Activated T-cell treated with anti-CD3 and anti-CD28 coated beads for 4 hours (primary cell): ENCODE measurements at places on chromosomes 5 and 9.

DNA sequence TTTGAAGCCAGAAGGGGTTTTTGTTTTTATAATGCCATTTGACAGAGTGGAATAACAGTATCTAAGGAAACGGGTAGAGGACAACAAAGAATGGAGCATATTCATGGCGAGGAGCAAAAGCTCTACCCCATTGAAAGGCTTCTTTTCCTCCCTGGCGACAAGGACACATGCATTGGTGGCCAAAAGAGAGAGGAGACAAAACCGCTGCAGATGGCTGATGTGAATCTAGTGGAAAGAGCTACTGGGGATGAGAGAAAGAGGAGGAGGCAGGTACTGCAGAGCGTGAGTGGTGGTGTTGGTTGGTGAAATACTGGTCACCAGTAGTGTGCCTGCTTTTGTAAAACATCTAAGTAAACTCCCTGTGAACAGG is 491 bp downstream of the APC start:
- no peak for DNase-seq

DNA sequence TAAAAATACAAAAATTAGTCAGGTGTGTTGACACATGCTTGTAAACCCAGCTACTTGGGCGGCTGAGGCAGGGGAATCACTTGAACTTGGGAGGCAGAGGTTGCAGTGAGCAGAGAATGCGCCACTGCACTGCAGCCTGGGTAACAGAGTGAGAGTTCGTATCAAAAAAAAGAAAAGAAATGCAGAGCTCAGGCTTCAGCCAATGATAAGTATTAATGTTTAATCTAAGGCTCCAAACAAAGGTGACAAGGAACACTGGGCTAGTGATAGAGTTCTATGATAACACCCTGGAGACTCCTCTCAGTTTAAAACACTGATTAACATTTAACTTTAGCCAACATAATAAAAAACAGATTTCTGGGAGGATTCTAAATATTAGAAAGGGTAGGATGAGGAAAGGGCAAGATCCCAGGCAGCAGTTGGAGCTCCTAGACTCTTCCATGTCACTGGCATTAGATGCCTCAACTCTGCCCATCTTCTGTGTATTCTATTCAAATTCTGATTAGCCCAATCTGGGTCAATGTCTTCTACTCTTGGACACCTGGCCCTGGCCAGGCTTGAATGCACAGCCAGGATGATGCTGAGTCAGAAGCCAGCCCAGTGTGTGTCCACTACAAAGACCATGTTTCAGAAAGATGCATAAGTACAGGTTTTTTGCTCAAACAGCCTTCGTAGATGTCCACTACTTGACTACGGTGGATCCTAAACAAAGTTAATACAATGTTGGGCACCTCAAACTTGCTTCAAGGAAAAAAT is 91.0 kb upstream of the FAM169A start:
- no peak for DNase-seq

GRCh38 chr5:38455796-38456330 is 100.6 kb downstream of the LIFR start:
- DNase-seq = no peak

- no peak for DNase-seq
Observed at GRCh38 chr9:34289159-34289558, 39.9 kb downstream of the KIF24 start.

GRCh38 chr5:160616712-160617497 is 195.2 kb downstream of the PTTG1 start:
- no peak for DNase-seq

GRCh38 chr9:967436-967835 is 9.0 kb upstream of the DMRT3 start:
- DNase-seq = no peak

DNA sequence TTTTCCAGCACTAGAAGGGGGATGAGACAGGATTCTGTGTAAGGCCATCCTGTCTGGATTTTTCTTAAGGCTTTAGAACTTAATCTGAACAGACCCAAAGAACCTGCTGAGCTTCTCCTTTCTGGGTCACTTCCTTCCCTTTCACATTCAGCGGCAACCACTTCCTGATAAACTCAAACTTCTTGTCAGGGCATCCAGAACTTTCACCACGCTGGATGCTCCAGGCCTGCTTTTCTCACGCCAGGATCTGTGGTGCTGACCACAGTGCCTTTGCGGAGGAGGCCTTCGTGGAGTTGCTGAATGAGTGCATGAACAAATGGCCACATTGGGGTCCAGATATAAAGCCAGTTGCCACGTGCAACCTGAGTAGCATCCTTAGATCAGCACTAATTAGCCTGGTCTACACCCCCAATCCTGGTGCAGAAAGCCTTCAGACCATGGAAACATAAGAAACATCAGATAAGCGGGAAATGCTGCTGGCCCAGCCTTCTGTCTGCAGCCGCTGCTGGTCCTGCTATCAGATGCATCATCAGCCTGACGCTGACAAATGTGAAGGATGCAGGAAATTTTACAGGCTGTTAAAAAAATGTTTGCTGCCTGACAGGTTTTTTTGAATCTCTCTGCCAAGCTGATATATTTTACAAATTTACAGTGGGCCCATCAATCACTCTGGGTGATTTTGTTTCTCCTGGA is 75.3 kb upstream of the BARHL1 start:
- no peak for DNase-seq

- no peak for DNase-seq
Observed at GRCh38 chr5:51380603-51381207, 2.5 kb upstream of the ISL1 start.

DNA sequence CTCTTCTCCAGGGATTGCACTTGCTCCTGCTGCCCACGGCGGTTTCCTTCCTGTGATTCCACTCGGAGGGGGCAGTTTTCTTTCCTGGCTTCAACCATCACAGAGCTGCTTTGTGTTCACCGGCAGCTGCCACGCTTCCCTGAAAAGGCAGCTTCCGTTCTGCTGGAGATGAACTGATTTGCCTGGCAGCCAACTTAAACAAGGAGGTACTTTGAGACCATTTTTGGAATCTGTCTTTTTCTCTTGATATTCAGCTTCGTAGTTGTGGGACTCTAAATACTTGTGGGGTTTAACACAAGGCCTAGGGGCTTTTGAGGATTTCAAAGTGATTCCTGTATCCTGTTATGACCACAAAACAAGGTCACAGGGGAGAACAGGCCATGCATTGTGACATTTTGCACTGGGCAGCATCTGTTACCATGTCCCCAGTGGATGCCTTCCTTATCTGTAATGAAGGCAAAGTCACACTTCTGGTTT is 192.0 kb downstream of the MTRR start:
- DNase-seq = no peak

DNA sequence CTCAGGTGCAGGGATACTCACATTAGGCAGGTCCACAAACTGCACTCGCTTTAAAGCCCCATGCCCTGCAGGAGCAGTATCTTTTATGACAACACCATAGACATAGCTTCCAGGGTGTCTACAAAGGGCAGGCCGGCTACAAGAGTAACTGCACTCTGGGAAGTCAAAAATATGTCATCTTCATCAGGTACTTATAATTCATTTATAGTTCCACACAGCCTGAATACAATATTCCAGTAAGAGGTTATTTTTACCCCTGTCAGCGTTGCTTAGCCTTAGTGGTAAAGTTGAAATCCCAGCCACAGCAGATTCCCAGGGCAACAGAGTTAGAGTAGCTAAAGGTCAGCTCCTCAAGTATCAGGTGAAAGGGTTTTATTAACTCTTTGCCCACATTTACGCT is 82.3 kb upstream of the ITGA2 start:
- no peak for DNase-seq

GRCh38 chr9:12958279-12958678 is 183.5 kb downstream of the LURAP1L start:
- DNase-seq = no peak

DNA sequence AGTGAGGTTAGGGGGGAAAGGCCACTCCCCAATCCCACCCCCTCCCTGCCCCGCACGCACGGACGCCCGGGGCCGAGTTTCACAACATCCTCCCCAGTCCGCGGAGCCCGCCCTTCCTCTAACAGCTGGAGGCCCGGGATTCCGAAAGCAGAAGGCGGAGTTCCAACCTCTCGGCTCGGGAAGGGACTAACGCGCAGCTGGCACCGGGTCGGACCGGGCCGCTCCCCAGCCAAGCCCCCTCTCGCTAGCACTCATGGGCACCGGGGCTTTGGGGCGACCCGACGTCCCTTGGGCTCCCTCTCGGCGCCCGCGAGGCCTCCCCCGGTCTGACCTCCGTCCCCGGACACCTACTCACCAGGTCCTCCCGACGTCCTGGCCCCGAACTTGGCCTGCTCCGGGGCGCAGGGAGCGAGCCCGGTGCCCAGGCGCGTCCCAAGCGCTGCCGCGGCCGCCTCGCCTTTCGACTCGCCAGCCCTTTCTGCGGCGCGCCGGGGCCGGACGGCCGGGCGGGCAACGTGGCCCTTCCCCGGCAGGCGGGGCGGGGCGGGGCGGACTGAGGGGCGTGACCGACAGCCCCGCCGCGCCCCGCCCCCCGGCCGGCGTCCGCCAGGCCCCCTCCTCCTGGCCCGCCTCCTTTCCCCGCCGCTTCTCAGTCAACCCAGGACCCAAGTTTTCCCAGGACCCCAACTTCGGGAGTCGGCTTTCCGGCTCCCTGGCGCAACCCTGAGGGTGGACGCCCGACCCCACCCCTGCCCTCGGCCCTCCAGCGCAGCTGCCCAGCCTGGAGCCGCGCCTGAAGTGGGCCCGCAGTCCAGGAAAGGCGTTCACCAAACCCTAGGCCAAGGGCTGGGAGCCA is at the start of gene MGAT1:
MGAT1 (minus strand) TSS at position 482 of the 856 bp plus-strand sequence. CDS start 9,835 bp downstream, outside the sequence.
- peak; percentile 70 for DNase-seq

GRCh38 chr5:126398791-126399190 is 24.4 kb upstream of the GRAMD2B start:
- no peak for DNase-seq

- no peak for DNase-seq
Observed at GRCh38 chr5:128427921-128428320, 110.1 kb downstream of the FBN2 start.

- no peak for DNase-seq
Observed at GRCh38 chr5:133406208-133406976, 205.9 kb downstream of the FSTL4 start.

DNA sequence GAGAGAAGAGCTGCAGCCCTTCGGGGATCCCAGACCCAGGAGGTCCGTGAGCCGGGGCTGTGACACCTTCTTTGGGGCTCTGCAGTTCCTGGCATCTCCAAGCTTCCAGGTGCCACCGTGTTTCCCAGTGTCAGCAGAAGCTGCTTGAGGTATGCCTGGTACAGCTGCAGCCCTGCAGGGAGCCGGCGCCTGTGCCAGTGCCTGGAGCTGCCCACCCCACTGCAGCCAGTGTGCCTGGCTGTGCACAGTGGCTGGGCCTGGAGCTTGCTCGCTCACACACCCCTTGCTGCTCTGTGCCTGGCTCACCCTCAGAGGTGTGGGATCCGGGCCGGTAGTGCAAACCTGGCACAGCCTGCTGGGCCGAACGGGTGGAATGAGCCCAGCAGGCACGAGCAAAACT is 65.5 kb downstream of the NACC2 start:
- DNase-seq = no peak

DNA sequence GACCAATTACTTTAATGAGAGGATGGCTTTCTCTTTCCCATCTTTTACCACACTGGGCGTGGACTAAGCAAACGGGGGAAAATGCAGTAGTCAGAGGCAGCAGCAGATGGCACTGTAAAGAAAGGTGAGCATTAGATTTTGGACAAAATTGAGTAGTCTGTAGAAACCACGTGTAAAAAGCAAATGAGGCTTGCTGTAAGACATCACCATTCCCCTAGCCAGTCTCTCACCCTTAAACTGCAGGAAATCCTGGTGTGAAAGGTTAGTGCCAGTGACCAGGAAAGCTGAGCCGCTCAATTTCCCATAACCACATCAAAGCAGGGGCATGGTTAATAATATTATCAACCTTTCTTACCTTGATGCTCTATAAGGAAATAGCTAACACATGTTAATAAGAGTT is 31.8 kb downstream of the SPATA31C2 start:
- no peak for DNase-seq

GRCh38 chr5:20556115-20556763 is 568.2 kb upstream of the CDH18 start:
- no peak for DNase-seq

DNA sequence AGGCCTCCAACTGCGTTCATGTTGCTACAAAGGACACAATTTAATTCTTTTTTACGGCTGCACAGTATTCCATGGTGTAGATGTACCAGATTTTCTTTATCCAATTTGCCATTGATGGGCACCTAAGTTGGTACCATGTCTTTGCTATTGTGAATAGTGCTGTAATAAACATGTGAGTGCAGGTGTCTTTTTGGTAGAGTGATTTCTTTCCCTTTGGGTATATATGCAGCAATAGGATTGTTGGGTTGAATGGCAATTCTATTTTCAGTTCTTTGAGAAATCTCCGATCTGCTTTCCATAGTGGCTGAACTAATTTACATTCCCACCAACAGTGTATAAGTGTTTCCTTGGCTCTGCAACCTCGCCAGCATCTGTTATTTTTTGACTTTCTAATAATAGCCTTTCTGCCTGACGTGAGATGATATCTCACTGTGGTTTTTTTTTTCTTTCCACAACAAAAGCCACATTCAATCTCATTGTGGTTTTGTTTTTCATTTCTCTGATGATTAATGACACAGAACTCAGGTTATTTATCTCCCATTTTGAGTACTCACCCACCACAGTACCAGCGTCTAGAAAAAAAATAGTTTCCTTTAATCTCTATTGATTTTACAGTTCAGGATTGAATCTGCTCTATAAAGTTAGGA is 21.9 kb downstream of the ARRDC3 start:
- DNase-seq = no peak

GRCh38 chr9:1386420-1386819 is 336.3 kb downstream of the DMRT2 start:
- DNase-seq = no peak

DNA sequence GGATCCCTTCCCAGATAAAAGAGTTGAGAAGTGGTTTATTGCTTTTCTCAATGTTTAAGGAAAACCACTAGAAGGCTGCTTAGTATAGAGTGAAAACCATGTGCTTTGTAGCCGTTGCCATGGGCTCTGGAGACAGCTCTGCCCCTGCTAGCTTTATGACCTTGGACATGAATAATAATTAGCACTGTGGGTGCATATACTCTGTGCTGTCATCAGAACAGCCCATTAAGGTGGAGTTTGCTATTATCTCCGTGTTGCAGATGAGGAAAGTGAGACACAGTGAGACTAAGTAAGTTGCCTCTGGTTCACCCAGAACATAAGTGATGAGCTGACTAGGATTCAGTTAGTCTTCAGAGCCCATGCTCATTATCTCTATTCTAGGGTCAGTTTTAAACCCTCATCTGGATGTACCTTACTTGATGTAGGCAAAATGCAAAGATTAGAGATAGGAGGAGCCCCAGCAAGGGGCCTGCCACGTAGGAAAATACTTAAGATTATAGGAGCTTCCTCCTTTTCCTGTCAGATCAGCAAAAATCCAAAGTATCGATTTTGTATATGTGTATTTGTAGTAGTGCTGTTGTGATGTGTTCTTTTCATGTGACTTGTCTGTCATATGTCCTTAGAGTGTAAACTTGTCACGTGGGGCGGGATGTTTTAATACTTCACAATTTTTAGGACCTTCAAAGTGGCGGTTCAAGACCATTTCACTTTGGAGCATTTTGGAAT is 102.5 kb downstream of the TLE4 start:
- DNase-seq = no peak

DNA sequence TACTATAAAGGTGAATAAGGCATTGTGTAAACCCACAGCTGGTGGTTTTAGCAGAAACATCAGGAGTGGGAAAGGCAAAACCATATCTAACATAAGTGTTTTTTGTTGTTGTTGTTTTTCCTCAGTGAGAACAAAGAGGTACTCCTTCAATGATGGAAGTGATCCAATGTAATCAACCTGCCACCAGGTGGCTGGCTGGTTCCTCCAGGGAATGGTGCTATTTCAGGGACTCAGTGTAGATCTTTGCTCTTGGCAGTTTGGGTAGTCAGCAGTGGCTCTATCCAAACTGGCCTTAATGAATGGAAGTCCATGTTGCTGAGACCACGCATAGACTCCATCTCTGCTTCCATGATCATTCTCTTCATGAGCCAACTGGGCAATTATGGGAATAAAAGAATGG is 10.8 kb downstream of the DMRTA1 start:
- no peak for DNase-seq
